Progenitor cell of endocrine pancreas (in vitro differentiated cells): ENCODE measurements at places on chromosomes 1 and 21. TPM values are rescaled to one million over a fixed set of nuclear protein-coding genes. Genes with fewer than 3 reads are reported as not detected.

Gene L1TD1
- total RNA-seq, result 2.7 and 3.4 TPM in 2 replicates

Gene PEX19
- total RNA-seq, result 73.8 and 74.8 TPM in 2 replicates

Gene HENMT1
- 5.9 and 9.1 TPM in 2 replicates for total RNA-seq

Gene FCGR2B
- total RNA-seq, result 0.36 and 0.55 TPM in 2 replicates

Gene UBE2G2
- total RNA-seq, result 78.7 and 85.2 TPM in 2 replicates

Gene SPRR3
- not detected in 2 replicates for total RNA-seq

Gene RAD54L
- total RNA-seq, result 17.0 and 17.3 TPM in 2 replicates

Gene NUCKS1
- total RNA-seq, result 222 and 245 TPM in 2 replicates

Gene ESRRG
- total RNA-seq, result 8.3 and 9.6 TPM in 2 replicates

Gene GSTM3
- total RNA-seq, result 77.8 and 83.1 TPM in 2 replicates

Gene UBL4B
- 0.20 TPM in 1 of 2 replicates, not detected in the other for total RNA-seq

Gene TMPRSS15
- not detected in 2 replicates for total RNA-seq

Gene WNT3A
- not detected in 2 replicates for total RNA-seq

Gene SNIP1
- 17.1 and 18.2 TPM in 2 replicates for total RNA-seq

Gene OR2L3
- total RNA-seq, result not detected in 2 replicates

Gene GPR137B
- total RNA-seq, result 6.9 and 9.5 TPM in 2 replicates
